ENCODE measurements at places on chromosomes 2 and 18. TPM values are rescaled to one million over a fixed set of nuclear protein-coding genes. Genes with fewer than 3 reads are reported as not detected.

The RSAD2 gene
- not detected for total RNA-seq

GRCh38 chr2:146850746-146851145 is 994.1 kb upstream of the ACVR2A start:
- H3K4me3 ChIP-seq: no peak overlapping the region
- no peaks in the 10 kb centered on the region for H3K27me3 ChIP-seq
- no peaks in the 10 kb centered on the region for H3K36me3 ChIP-seq
- no peak overlapping the region for H3K27ac ChIP-seq
- no peak for DNase-seq
- no peaks in the 10 kb centered on the region for H3K4me1 ChIP-seq

- no peak overlapping the region for H3K4me3 ChIP-seq
- no peak overlapping the region for H3K27ac ChIP-seq
- H3K27me3 ChIP-seq: no peaks in the 10 kb centered on the region
- no peak for DNase-seq
- H3K4me1 ChIP-seq: no peaks in the 10 kb centered on the region
- no peaks in the 10 kb centered on the region for H3K36me3 ChIP-seq
These were observed 55.4 kb downstream of the EML4 start for GRCh38 chr2:42224422-42225067.

The FBXO48 gene
- total RNA-seq: 1.1 TPM

GRCh38 chr18:26335571-26336487 is 109.6 kb downstream of the TAF4B start:
- H3K27ac ChIP-seq: no peak overlapping the region
- H3K36me3 ChIP-seq: 0 out of 2 replicates have a peak, but pooled peaks cover 1% of the 10 kb centered on the region
- no peaks in the 10 kb centered on the region for H3K4me1 ChIP-seq
- no peaks in the 10 kb centered on the region for H3K27me3 ChIP-seq

The MFSD2B gene
- total RNA-seq: 1.1 TPM

DNA sequence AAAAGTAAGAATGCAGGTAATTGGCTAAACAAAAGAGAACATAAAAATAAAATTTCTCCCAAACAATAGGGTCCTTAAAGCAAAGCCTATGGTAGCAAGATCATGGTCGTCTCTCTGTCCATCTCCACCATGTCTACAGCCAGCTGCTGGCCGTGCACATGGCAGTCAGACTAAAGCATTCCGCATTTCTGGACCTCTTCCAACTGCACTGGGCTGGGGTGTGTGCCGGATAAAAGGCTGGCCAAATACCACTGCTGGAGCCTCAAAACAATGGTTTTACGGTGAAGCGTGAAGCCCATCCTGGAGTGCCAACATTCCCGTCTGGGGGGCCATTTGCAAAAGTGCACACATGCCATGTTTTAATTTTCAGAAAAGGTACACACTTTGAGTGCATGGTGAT is 74.8 kb upstream of the PIEZO2 start:
- H3K36me3 ChIP-seq: no peaks in the 10 kb centered on the region
- no peak overlapping the region for H3K4me3 ChIP-seq
- no peak overlapping the region for H3K27ac ChIP-seq
- no peaks in the 10 kb centered on the region for H3K4me1 ChIP-seq
- no peak for DNase-seq

- no peaks in the 10 kb centered on the region for H3K36me3 ChIP-seq
- no peak for DNase-seq
- no peaks in the 10 kb centered on the region for H3K27me3 ChIP-seq
- peaks cover 4% of the 10 kb centered on the region for H3K4me1 ChIP-seq
- no peak overlapping the region for H3K4me3 ChIP-seq
These were observed 24.9 kb upstream of the RHOB start for GRCh38 chr2:20421988-20422370.

The ARHGEF4 gene
- 13.3 TPM for total RNA-seq

Data from H1 (cell line).